ENCODE measurements at places on chromosomes 6 and 20.

- no peak for DNase-seq
Observed at GRCh38 chr6:165767228-165767627, 104.2 kb upstream of the PDE10A start.

DNA sequence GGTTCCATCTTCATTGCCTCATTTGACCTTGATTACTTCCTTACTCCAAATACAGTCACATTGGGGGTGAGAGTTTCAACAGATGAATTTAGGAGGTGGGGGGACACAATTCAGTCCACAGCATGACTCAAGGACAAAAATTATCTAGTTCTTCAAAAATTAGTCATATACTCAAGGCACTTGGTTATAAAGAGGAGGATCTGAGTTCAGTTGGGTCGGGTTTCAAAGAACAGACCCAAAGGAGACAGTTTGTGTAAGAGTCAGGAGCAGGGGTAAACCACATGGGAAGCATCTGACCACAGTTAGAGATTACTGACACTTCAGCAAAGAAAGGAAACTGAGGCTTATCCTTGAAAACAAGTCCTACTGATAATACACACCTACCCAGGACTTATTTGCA, 138.0 kb downstream of the TBC1D7 start:
- no peak for DNase-seq

- DNase-seq = no peak
Observed at GRCh38 chr6:146803601-146804000, 204.8 kb downstream of the ADGB start.

GRCh38 chr6:16669227-16669626, 92.0 kb downstream of the ATXN1 start:
- no peak for DNase-seq

- DNase-seq = no peak
Observed at GRCh38 chr6:157163434-157164159, 159.7 kb downstream of the TMEM242 start.
